NCI-H1417 treated with DMSO at 0.1 percent for 48 hours (cell line): ENCODE measurements at places on chromosomes 12 and 14.
A peak's percentile ranks its signal among the peaks of the same experiment; 100 is the strongest.

DNA sequence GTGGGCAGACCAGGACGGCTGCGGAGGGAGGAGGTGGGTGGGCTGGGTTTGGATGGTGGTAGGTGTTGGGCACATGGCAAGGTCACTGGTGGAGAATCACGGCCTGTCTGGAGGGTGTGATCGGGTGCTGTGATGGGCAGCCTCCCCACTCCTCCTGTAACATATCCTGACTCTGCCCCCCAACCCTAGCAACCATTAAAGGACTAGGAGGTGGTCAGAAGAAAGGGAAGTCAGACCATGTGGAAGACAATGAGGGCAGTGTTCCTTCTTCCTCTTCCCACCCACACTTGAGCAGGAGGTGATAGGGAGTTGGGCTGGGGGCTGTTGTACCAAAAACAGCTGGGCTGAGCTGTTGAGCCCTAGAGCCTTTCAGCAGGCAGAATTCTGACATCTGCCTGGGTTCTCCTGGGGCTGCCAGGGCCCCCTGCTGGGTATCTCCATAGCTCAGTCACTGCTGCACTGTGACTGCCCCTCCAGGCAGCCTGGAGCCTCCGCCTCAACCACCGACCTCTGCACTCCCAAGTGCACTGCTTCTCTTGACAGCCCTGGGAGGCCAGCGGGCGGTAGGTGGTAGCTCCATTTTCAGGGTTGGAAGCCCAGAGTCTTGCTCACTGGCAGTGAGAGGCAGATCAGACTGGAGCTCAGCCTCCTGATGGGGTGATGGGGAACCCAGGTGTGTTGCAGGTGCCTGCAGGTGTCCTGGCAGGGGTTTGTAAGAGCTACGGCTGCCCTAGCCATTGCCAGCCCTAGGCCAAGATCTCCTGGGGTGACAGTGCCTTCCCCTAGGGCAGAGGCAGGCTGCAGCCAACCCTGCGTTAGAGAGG, 15.4 kb downstream of the VASH1 start:
- no peak for DNase-seq

DNA sequence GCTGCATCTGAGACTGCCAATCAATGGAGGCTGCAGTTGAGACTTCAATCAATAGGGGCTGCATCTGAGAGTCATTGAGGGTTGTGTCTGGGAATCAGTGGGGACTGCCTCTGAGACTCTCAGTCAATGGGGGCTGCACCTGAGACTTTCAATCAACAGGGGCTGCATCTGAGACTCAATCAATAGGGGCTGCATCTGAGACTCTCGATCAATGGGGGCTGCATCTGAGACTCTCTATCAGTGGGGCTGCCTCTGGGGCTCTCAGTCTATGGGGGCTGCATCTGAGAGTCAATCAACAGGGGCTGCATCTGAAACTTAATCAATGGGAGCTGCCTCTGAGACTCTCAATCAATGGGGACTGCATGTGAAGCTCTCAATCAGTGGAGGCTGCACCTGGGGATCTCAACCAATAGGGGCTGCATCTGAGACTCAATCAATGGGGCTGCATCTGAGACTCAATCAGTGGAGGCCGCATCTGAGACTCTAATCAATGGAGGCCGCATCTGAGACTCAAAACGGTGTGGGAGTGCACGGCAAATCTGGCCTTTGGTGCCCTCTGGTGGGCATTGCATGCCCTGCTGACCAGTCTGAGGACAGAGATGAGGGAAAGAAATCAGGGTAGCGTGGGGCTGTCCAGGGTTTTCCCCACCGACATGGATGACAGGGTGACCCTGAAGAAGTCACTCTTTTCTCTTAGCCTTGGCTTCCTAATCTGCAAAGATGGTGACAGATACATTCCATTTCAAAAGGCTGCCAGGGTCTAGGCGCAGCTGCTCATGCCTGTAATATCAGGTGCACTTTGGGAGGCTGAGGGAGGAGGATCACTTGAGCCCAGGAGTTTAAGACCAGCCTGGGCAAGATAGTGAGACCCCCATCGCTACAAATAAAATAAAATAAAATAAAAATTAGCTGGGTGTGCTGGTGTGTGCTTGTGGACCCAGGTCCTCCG, 41.3 kb upstream of the EIF5 start:
- no peak for DNase-seq

- no peak for DNase-seq
These were observed 2.3 kb upstream of the HSPB8 start for GRCh38 chr12:119176267-119177055.

DNA sequence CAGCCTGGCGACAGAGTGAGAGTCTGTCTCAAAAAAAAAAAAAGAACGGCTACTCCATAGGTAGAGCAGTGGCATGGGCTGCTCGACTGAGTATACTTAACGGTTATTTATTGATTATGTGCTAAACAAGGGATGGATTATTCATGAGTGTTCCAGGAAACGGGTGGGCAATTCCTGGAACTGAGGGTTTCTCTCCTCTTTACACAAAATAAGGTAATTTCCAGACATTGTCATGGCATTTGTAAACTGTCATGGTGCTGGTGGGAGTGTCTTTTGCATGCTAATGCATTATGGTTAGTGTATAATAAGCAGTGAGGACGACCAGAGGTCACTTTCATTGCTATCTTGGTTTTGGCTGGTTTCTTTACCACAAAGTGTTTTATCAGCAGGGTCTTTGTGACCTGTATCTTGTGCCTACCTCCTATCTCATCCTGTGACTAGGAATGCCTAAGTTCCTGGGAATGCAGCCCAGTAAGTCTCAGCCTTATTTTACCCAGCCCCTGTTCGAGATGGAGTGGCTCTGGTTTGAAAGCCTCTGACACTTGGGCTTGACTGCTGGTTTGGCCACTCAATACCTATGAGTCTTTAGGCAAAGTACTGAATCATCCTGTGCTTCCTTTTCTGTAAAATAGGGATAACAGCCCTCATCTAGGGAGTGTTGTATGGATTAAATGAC, 3.2 kb downstream of the DGLUCY start:
- no peak for DNase-seq

GRCh38 chr12:107318806-107319532, 225.6 kb upstream of the CRY1 start:
- no peak for DNase-seq

GRCh38 chr12:92573104-92573503, 129.7 kb upstream of the PLEKHG7 start:
- no peak for DNase-seq

- no peak for DNase-seq
These were observed 1.5 kb downstream of the RAB21 start for GRCh38 chr12:71756054-71756690.

GRCh38 chr14:75771595-75771994, 110.5 kb downstream of the TTLL5 start:
- no peak for DNase-seq

DNA sequence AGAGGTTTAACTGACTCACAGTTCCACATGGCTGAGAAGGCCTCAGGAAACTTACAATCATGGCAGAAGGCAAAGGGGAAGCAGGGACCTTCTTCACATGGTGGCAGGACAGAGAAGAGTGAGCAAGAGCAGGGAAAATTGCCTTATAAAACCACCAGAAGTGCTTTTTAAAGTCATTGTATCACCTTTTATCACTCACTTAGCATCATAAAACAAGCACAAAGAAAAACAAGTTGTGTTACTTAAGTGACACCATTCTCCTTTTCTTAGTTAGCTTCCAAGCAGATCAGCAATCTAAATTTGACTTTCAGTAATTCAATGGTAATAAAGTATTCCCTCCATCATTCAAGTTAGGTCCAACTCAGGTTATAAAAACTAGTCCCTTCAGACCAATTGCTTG, 28.5 kb downstream of the OSBPL8 start:
- DNase-seq: no peak

GRCh38 chr12:44960856-44961255, 84.7 kb upstream of the NELL2 start:
- DNase-seq: no peak

GRCh38 chr14:21917699-21918436, 244.2 kb upstream of the OR4E1 start:
- DNase-seq: no peak

GRCh38 chr14:99806836-99807235, 13.6 kb downstream of the EML1 start:
- DNase-seq: no peak

- DNase-seq: no peak
These were observed 29.3 kb downstream of the AMN start for GRCh38 chr14:102951799-102952198.

- DNase-seq: no peak
These were observed 40.2 kb downstream of the LRRC74A start for GRCh38 chr14:76866456-76866855.

DNA sequence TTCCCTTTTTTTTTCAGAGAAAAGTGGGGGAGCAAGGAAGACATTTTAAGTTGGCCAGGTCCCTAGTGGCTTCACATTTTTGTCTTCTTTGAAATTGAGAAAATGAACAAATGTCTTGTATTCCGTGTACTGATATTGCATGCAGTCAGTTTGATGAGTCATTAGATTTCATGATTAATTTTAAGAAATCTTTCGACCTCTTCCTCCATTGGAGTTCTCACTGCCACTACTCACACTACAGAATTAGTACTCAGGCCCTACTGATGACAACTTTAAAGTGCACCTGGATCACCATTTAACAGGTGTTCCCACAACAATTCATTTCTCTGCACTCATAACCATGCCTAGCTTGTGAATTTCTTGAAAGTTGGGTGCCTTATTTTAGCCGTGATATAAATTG, 50.5 kb downstream of the SAMD4A start:
- DNase-seq: no peak

GRCh38 chr12:13211859-13212664, 15.5 kb downstream of the EMP1 start:
- DNase-seq: peak; percentile 22

DNA sequence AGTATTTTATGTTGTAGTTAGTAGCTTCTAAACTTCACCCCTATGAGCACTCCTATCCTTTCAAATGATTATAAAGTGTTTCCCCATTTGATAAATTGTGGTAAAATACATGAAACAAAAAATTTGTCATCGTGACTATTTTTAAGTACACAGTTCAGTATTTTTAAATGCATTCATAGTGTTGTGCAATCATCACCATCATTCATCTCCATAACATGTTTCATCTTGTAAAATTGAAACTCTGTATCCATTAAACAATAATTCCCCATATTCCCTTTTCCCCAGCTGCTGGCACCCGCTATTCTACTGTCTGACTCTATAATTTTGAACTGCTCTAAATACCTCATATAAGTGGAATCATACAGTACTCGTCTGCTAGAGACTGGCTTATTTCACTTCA, 52.5 kb downstream of the ATP23 start:
- no peak for DNase-seq

DNA sequence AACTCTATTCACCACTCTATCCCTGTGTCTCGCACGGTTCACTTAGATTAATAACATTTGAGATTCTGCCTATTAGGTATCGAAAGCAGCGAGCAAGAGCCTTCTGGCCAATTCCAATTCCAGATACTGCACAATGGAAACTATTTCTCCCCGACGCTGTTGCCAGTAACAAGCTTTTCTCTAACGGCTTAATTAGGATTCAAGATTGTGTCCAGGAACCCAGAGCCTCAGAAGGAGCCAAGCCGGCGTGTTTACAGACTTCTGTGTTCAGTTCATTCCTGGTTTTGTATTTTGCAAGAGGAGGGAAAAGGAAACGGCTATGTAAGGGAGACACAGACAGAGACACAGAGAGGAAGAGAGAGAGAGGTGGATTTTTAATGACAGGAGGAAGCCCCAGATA, 185.6 kb downstream of the DICER1 start:
- no peak for DNase-seq

DNA sequence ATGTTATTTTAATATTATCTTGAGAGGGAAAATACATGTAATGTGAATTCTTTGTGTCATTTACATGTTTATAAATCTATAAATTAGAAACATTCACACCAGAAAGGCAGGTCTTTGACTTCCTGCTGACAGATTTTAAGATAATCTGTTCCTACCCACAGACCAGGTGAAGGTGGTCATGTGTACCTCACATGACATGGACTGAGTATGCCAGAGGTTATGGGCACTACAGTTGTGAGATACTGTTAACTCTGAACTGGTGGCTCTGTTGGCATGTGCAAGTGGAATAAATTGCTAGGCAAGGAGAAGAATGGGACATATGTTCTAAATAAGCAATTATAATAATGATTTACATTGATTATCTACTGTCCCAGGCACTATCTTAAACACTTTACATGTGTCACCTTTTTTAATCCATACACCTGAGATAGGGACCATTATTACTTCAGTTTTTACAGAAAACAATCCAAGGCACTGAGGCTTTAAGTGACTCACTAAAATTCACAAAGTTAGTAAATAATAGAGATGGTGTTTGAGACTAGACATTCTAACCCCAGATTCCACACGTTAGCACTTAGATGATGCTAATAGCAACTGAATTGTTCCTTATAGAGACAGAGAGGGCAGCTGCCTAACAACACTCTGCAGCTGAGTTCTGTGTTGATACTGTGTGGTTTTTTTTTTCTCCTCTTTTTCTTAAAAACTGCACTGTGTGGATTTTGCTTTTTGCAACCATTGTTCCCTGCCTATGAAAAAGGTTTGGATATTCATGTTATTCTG, 23.8 kb downstream of the SLC16A7 start:
- DNase-seq: no peak

DNA sequence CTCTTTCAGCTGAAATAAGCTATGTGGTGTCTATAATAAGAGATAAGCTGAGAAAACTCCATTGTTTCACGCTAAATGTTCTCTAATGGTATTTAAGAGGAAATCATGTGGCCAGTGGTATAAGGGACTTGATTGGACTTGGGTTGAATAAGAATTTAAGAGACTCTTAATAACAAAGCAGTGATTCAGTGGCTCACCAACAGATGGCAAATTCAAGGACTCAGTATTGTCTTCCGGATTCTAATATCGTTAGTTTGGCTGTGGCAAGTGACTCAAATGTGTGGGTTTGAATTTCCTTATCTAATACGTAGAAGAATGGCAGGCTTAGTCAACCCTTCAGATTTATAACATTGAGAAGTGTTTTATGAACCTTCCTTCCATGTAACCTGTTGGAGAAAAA, 49.1 kb upstream of the KCNH3 start:
- DNase-seq: no peak

DNA sequence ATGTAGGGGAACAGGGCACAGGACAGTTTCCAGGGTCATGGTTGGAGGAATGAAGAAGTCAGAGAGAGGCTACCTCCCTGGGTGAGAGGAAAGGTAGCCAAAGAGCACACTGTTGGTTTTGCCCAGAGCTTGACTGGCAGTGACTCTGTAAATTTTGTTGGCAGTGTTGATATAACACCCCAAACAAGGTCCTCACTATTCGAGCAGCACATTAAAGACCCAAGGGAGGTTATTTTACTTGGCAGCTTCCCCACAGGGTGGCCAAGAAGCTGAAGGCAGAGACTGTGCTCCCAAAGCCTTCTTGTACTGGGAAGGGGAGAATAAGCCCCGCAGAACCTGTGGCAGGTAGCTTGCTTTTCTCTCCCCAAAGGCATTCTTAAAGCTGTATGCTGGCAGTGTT, 40.6 kb downstream of the WSCD2 start:
- DNase-seq: no peak

- no peak for DNase-seq
These were observed 142.0 kb downstream of the KCNK10 start for GRCh38 chr14:88181072-88181471.

DNA sequence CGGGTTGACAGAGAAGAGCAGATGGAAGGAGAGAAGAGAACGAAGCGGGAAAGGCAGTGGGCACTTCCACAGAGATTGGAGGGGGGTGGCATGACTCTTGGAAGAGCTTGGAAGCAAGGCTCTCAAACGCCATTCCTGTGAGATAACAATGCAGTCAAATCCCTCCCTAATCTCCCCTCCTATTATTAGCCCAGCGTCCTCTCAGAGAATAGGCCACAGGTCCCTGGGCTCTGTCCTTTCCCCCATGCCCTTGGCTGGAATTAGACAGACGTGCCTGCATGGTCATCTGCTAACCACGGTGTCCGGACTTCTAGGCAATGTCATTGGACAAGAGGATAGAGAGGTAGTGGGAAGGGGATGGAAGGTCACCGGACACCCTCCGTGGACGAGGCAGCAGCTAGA, 8.0 kb upstream of the MYH7 start:
- DNase-seq: no peak
